ENCODE measurements at places on chromosomes 6 and 20.

DNA sequence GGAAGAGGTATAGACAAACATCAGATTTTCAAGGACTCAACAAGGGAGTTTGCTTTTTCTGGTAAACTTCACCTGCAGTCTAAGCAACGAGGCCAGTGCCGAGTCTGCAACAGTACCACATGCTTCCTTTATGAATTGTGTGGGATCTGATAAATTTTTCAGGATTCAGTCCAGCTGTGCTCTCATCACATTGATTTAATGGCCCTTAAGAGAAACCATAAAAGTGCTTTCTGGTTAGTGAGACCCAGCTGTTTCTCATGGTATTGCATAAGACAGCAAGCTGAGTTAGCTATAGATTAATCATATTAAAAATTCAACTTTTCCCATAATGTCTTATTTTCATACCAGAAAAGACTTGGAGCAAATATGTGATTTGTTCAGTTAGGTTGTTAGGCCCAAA, 291.4 kb downstream of the CENPW start:
- DNase-seq = no peak

DNA sequence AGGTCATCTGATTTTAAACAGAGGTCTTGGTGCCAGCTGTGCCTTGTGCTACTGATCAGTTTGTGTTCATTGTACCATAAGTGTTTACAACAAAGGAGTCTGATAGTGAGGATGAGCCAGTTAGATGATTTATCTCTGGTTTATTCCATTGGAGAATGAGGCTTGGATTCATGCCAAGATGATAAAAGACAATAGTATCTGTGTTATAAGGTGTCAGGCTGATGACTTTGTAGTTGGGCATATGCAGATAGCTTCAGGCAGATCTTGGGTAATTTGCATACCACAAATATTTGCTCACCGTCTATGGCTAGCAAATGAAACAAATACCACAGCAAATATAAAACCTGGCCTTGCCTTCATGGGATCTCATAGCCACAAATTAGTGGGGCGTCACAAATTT, 43.3 kb upstream of the PHACTR2 start:
- no peak for DNase-seq

GRCh38 chr6:125142618-125143017, 11.0 kb upstream of the TPD52L1 start:
- DNase-seq = no peak

DNA sequence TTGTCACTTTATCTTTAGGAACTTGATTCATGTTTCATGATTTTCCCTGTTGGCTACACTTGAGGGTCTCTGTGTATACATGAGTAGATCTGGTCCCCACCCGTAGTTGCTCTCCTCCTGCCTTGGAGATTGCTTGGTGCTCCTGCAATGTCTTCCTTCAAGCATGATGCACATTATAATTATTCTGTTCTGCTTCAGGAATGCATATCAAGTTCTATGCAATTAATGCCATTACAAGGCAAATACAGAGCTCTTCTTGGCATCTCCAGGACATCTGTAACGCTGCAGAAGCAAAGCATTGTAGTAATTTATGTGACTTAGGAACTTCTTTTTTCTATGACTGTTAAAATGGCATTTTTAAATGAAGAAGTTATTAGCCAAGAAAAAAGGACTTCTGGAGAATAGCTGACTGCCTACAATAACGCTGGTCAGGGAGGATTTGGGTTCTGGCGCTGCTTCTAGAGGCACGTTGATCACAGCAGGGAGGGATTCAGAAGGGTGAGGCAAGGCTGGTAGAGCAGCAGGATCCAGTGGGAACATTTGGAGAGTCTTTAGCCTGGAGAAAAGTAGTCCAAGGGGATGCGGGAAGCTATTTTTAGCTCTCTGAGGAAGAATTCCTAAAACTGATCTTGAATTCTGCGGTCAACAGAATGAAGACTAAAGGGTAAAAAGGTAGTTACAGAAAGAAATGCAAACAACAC, 203.6 kb downstream of the PLCB1 start:
- DNase-seq = no peak

- no peak for DNase-seq
Measured at GRCh38 chr20:4059606-4060005, 44.2 kb upstream of the RNF24 start.

GRCh38 chr6:133504761-133505160, 263.6 kb downstream of the EYA4 start:
- no peak for DNase-seq

- no peak for DNase-seq
Measured at GRCh38 chr20:56411759-56412472, at the start of gene CASS4. Gene CASS4 (plus strand): TSS chr20:56412260. CDS start chr20:56412459, 199 bp downstream.

- no peak for DNase-seq
Measured at GRCh38 chr6:33597551-33598322, 17.7 kb upstream of the BAK1 start.

DNA sequence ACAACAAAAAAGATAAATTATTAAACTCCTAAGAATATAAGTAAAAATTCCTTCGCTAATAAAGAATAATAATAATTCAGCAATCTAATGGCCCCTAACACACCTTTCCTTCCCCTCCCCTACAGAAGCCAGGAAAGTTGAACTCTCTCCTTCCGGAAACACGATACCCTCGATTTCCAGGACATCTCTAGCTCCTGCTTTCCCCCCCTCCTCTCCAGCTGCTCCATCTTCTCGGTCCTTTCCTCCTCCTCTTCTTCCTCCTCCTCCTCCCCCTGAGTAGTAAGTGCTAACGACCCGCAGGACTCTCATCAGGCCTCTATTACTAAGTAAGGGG, 603 bp downstream of the TASP1 start:
- DNase-seq = no peak

DNA sequence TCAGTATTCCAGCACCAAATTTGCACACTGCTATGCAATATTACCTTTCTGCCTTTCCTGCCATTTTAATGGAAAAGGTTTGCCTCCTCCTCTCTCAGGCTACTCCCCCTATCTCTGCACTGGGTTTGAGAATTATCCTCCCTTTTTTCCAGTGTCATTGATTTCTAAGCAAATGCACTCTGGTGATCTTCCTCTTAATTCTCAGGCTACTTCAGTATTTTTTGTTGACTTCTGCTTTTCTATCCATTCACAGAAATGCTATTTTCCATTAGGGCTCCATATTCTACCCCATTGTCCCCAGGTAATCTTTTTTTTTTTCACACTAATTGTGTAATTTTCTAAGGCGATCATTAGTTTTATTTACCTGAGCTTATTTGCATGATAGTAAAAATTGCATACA, 144.0 kb downstream of the GJA1 start:
- DNase-seq = no peak

- DNase-seq = no peak
Measured at GRCh38 chr6:157236040-157236725, 87.1 kb downstream of the TMEM242 start.

- DNase-seq = no peak
Measured at GRCh38 chr6:16741112-16742016, 19.9 kb downstream of the ATXN1 start.

DNA sequence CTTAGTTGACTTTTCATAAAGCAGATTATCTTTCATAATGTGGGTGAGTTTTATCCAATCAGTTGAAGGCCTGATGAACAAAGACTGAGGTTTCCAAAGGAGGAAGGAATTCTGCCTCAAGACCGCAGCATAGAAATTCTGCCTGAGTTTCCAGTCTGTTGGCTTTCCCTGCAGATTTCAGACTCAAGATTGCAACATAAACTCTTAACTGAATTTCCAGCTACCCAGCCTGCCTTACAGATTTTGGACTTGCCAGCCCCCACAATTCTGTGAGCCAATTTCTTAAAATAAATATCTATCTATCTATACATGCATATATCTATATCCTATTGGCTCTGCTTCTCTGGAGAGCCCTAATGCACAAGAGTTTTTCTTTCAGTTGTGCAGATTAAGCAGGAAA, 57.3 kb upstream of the SMLR1 start:
- DNase-seq = no peak

GRCh38 chr20:59976156-59976782, 18.0 kb downstream of the CDH26 start:
- no peak for DNase-seq

DNA sequence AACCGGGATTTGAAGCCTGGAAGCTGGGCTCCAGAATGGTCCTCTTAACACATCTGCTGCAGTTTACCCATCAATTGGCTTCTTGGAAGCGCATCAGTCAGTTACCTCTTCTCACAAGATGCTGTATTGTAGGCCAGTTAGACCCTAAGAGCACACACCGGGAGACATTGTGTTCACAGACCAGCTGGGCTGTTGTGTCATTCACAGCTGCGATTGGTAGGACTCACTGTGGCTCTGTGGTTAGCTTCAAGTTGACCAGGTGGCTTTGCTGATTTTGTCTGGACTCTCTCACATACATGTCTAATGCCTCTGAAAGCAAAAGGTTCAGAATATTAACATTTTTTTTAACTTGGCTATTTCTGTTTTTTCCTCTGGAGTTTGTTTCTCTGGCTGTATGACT, 64.8 kb downstream of the SNX9 start:
- no peak for DNase-seq

DNA sequence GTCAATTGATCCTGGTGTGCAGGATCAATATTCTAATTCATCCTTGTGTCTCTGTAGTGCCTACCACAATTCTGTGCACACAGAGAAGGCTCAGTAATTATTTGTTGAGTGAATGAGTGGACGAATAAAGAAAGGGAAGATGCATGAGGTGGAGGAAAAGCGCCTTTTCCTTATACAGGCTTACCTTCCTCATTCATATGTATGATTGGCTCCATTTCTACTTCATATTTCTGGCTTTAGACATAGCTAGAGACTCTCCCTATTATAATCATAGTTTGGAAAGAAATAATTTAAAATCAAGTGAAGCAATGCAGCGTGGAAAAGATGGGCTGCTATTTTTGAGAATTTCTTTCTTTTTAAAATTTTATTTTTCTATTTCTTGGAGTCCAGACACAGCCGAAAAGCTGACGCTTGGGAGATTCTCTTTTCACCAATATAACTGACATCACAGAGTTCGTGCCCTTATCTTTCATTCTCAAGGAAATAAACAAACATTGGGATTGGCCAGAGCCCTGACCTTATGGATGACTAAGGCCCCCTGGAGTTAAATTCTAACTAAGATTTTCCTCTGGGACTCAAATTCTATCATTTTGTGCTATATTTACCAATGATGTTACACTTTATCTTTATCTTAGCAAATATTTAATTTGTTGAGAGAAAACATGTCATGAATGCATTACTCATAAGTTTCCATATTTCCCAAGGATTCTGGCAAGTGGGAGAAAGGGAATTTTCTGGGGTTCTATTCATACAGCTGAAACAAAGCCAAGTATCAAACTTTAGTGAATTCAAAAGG, 48.1 kb downstream of the PRL start:
- DNase-seq = no peak

- DNase-seq = no peak
Measured at GRCh38 chr20:41983159-41983558, 365.0 kb upstream of the CHD6 start.

DNA sequence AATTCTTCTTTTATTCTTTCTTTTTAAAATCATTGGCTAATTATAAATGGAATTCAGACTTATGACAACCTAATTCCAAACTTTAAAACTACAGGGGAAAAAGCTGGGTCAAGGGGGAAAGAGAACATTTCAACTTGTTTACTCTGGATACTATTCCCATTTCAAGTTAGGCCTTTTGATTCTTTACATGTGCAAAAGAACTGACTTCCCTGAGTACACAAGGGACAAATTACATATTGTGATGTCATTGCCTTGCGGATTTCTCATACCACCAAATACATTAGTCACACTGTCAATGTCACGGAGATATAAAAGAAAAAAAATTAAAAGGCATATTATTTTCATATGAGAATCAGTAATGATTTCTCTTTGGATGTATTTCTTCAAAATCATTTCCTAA, 96.5 kb upstream of the TBX18 start:
- DNase-seq = no peak

GRCh38 chr6:129197154-129197553, 314.2 kb downstream of the LAMA2 start:
- no peak for DNase-seq

GRCh38 chr20:17644451-17644850, 37.6 kb downstream of the RRBP1 start:
- no peak for DNase-seq

- DNase-seq = no peak
Measured at GRCh38 chr6:74899416-74899815, 306.4 kb downstream of the COL12A1 start.

- DNase-seq = no peak
Measured at GRCh38 chr6:41615311-41615710, 23.0 kb upstream of the MDFI start.

- DNase-seq = no peak
Measured at GRCh38 chr6:52498538-52499017, 78.3 kb downstream of the TRAM2 start.

DNA sequence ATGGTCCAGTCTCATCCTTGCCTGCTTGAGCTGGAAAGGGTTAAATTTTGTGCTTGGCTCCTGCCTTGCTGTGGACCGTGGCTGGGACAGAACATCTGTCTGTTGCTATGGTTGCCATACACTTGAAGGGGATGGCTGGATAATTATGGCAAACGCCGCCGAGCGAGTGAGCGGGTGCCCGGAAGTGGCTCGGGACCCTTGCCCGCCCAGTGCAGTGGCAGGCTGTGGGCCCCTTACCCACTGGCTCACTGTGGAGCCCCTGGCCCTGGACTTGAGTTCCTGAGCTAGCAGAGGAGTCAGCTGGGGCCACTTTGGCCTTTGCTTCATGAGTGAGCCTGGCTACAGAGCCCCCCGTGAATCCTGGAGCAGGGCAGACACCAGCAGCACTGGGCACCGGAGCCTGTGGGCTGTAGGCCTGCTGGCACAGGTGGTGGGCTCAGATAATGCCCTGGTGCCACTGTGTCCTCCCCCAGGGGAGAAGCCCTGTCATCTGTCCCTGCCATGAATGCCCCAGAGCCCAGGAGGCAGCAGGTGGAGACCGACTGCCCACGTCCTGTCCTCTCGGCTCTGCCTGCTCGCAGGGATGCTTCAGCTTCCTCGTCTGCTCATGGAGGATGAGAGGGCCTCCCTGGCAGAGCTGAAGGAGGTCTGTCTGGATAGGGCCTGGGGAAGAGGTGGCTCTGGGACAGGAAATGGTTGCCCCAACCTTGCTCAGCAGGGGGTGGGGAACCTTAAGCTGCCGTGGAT, 25.5 kb upstream of the NOL4L start:
- DNase-seq = no peak

DNA sequence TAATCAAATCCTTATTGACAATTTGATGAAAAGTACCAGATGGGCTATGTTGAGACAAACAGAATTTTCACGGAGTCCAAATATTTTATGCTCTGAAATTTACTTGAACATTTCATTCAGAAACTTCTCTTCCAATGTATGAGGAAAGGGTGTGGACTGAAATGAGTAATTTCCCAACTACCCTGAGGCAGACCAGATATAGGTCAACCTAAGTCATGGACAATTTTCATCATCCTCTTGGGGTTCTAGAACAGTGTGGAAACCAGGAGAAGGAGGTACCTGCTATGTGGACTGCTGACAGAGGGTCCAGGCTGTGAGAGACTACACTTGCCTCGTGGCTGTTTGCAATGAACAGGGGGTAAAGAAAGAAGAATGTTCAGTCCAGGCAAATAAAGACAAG, 323.0 kb downstream of the ESR1 start:
- DNase-seq = no peak

- DNase-seq = peak; percentile 58
Measured at GRCh38 chr20:36202891-36203338, 33.4 kb upstream of the AAR2 start.

GRCh38 chr6:33927616-33928015, 123.8 kb upstream of the MLN start:
- DNase-seq = no peak

Measured in central memory CD8-positive, alpha-beta T cell (primary cell).